ENCODE measurements at places on chromosomes 16 and 17. TPM values are rescaled to one million over a fixed set of nuclear protein-coding genes. Genes with fewer than 3 reads are reported as not detected.

- H3K4me3 ChIP-seq = no peak overlapping the region
- H3K36me3 ChIP-seq = no peaks in the 10 kb centered on the region
- no peak overlapping the region for H3K27ac ChIP-seq
Measured at GRCh38 chr17:46078675-46079074, 79.6 kb downstream of the STH start.

DNA sequence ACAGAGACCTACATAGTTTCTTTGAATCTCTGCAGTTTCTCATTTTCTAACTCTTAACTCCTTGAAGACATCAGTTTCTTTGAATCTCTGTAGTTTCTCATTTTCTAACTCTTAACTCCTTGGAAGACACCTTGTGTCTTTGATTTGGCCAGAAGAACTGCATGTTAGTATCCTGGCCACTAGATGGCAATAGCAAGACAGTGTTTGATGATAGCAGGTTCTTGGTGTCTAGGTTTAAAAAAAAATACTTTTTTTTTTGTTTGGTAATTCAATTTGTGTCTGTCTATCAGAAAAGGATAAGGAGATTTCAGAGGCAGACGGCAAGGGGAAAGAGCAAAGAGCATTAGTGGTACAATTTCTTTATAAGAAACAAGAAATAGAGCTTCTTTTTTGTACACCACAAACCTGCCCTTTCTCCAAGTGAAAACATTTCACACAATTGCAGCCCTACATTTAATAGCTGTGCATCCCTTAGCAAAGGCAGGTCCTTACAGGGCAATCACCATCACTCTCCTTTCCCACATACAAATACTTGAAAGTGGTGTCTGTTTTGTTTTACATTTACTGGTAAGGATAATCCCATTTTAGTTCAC lies 1324.9 kb upstream of the CDH8 start:
- H3K4me1 ChIP-seq = no peaks in the 10 kb centered on the region
- H3K36me3 ChIP-seq = no peaks in the 10 kb centered on the region
- H3K4me3 ChIP-seq = no peak overlapping the region
- H3K27ac ChIP-seq = no peak overlapping the region
- no peaks in the 10 kb centered on the region for H3K27me3 ChIP-seq

- peaks cover 35% of the 10 kb centered on the region for H3K4me1 ChIP-seq
- no peaks in the 10 kb centered on the region for H3K27me3 ChIP-seq
- H3K27ac ChIP-seq = no peak overlapping the region
- H3K36me3 ChIP-seq = no peaks in the 10 kb centered on the region
- no peak overlapping the region for H3K4me3 ChIP-seq
- no peak for DNase-seq
Measured at GRCh38 chr17:3897731-3898130, 4.9 kb upstream of the CAMKK1 start.

DNA sequence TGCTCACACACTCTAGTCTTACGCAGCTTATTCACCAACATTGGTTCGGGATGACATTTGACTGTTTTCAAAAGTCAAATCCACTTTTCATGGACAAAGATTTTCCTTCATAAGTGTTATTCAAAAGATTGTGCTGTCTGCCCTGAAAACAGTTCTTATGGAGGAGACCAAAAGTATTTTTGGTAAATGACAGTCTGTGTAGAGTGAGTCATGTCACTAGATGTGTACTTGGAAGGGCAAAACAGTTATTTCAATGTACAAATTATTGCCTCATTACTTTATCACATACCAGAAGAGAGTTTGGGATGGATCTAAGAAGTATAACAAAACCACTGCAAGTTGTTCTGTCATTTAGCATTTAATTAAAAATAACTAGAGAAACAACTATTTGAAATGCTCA lies 265.6 kb downstream of the CDH13 start:
- no peaks in the 10 kb centered on the region for H3K27me3 ChIP-seq
- H3K36me3 ChIP-seq = no peaks in the 10 kb centered on the region
- H3K4me1 ChIP-seq = peaks cover 9% of the 10 kb centered on the region
- DNase-seq = no peak
- H3K4me3 ChIP-seq = no peak overlapping the region
- H3K27ac ChIP-seq = no peak overlapping the region

GRCh38 chr16:24077292-24077691 lies 178.8 kb upstream of the CACNG3 start:
- no peak overlapping the region for H3K4me3 ChIP-seq
- no peaks in the 10 kb centered on the region for H3K36me3 ChIP-seq
- no peak overlapping the region for H3K27ac ChIP-seq
- no peaks in the 10 kb centered on the region for H3K4me1 ChIP-seq
- H3K27me3 ChIP-seq = no peaks in the 10 kb centered on the region

DNA sequence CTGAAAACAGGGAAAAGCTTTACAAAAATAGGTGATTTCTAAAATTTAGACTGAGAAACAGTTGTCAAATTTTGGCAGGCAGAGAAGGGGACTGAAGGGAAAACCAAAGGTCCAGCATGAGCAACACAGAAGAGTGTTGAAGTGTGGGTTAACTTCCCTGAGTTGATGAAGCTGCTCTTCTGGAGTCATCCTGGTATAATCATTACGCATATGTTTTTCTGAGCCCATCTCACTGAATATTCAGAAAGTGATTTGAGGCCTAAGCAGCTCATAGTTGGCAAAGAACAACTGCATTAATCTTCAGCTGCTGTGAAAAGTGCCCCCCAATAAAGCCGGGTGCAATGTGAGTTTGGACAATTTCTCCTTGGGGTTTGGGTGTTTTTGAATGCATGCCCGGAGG lies 115.0 kb upstream of the RBBP6 start:
- no peaks in the 10 kb centered on the region for H3K4me1 ChIP-seq
- no peak overlapping the region for H3K4me3 ChIP-seq
- H3K36me3 ChIP-seq = no peaks in the 10 kb centered on the region
- no peaks in the 10 kb centered on the region for H3K27me3 ChIP-seq

GTF3C1 gene
- 133 TPM for total RNA-seq

C16orf89 gene
- total RNA-seq = 4.4 TPM

TMC8 gene
- total RNA-seq = 24.6 TPM

LITAFD gene
- total RNA-seq = not detected

TNP2 gene
- not detected for total RNA-seq

GRAPL gene
- not detected for total RNA-seq
